NCI-H1417 (cell line): ENCODE measurements at places on chromosomes 16 and 17.
A peak's percentile ranks its signal among the peaks of the same experiment; 100 is the strongest.

GRCh38 chr16:27853101-27853500, 210.4 kb downstream of the GSG1L start:
- no peak for DNase-seq

DNA sequence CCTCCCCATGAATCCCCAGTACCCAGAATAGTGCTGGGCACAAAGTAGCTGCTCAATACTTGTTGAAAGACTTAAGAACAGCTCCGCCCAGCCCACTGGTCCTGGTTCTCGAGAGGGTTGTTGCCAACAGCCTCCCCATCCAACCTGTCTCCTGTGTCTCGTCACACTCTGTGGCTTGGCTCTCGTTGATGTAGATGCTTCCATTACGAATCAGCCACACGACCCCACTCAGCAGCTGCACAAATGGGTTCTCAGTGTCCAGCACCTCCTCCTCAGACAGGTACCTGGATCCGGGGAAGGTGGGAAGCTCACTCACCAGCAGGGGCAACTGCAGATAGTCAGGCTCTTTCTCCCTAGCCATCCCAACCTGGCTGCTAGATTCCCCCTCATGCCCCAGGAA, 2.1 kb downstream of the NAGPA start:
- no peak for DNase-seq

DNA sequence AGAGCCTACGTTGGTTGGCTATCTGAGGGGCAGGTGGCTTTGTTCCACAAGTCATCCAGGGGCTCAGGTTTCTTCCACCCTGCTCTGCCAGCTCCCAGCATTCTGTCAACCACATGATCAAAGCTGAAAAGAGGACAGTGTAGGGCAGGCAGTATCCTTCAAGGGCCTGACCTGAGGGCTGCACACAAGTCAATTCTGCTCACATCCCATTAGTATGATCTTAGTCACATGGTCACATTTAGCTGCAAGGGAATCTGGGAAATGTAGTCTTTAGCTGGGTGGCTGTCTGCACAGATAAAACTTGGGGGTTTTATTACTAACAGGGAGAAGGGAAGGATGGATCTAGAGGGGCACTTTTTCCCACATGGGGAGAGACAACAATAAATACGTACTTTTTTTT, 97.3 kb downstream of the SALL1 start:
- peak; percentile 44 for DNase-seq

- DNase-seq = no peak
These were observed 5.9 kb upstream of the TRIM25 start for GRCh38 chr17:56919717-56920116.

GRCh38 chr16:70473446-70474319, 19.3 kb downstream of the FCSK start:
- DNase-seq = no peak
